ENCODE measurements at places on chromosomes 1 and 21.

- no peak for DNase-seq
These were observed 22.9 kb downstream of the NIPAL3 start for GRCh38 chr1:24438423-24438901.

GRCh38 chr1:87449348-87449963 is 120.8 kb downstream of the LMO4 start:
- DNase-seq, result no peak

GRCh38 chr1:154398141-154398540 is 7.0 kb upstream of the IL6R start:
- no peak for DNase-seq

GRCh38 chr21:46226146-46226545 is 2.4 kb downstream of the LSS start:
- no peak for DNase-seq

DNA sequence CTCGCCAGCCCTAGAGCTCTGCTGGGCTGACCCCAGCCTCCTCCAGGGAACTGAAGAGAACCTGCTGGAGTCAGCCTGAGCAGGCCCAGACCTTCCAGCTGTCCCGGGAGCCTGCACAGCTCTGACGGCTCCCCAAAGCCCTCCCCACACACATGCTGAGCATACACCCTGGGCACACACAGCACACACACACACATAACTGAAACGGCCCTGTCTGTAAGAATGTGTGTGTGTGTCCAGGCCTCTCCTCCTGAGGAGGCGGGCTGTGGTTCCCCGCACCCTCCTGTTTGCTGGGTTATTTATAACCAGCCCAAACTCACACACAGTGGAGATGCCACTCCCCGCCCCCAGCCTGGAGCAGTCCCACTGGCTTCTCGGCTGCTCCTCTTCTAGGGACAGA is 20.2 kb downstream of the SDC3 start:
- no peak for DNase-seq

GRCh38 chr21:40057331-40057730 is 190.1 kb downstream of the PCP4 start:
- no peak for DNase-seq

DNA sequence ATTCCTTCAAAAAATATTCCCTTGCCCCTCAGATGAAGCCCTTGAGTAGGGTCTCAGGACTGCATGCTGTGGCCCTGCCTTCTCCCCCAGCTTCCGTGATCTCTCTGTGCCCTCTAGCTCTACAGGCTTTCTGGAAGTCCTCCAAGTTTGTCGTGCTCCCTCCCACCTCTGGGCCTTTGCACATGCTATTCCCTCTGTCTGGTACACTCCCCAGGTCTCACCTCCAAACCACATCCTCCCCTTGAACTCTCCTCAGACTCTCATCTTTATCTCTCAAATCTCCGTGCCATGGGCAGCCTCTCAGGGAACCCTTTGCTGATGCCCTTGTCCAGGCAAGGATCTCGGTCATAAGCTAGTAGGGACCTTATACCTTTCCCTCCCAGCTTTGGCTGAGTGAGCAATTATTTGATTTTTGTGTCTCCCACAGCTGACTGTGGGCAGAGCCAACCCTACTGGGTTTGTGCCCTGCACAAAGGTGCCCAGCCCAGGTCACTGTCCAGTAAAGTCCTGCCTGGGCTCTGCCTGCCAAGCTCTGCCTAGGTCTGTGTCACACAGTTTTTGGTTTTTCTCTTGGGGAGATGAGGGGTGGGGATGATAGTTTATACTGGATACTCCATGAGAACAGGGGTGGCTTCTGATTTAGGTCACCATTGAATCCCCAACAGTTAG is 188.1 kb downstream of the ZNF281 start:
- no peak for DNase-seq

- no peak for DNase-seq
These were observed 62.7 kb upstream of the IPO9 start for GRCh38 chr1:201766131-201766866.

DNA sequence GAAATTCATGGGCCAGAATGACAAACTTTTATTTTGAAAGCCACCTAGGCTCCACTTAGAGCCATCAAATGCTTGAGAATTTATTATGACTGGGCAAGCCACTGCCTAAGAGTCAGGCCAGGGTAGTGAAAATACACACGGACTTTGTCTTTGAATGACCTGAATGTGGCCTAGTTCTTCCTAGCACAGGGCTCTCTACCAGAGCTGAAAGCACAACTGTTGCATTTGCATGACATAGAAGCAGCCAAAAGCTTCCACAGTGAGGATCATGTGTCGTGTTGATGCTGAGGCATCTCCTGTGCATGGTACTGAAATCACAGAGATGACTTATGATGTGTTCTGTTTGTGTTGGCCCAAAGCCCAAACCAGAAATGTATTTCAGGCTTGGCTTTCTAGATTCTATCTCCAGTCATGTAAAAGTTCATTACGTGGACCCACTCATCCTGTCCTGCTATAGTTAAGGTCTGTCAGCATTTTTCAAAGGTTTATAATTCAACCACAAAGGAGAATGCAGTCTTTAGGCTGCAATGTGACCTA is 164.0 kb upstream of the UBE2U start:
- DNase-seq, result no peak

Data from stimulated activated CD4-positive, alpha-beta T cell treated with anti-CD3 and anti-CD28 coated beads, Interleukin-15, amount 100 ng/mL, for 1 hour (primary cell).